ENCODE measurements at places on chromosomes 5 and 9.

DNA sequence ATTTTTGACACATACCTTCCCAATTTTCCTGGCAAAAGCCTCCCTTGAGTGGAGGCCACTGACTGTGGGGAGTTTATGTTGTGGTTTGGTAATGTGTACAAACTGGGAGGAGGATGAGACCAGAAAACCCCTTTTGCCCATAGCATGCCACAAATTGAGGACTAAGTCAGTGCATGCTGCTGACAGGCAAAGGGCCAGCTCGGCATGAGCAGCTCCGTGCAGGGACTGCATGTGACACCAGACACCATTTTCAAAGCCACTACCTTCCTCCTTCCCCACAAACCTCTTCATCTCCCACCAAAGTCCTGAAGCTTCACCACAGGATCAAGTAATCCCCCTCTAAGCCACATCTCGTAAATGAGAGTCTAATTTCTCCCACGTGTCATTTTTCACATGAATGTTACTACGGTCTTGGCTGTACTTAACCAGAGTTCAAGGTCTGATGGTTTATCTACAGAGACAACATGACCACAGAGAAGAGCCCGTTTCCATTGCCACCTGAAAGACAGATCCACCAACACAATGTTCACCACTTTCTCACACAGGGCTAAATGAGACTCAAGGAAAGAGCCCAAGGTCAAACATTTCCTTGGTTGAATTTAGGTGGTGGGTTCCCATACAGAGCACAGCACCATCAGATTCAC is 106.5 kb downstream of the NFIB start:
- no peak for DNase-seq

DNA sequence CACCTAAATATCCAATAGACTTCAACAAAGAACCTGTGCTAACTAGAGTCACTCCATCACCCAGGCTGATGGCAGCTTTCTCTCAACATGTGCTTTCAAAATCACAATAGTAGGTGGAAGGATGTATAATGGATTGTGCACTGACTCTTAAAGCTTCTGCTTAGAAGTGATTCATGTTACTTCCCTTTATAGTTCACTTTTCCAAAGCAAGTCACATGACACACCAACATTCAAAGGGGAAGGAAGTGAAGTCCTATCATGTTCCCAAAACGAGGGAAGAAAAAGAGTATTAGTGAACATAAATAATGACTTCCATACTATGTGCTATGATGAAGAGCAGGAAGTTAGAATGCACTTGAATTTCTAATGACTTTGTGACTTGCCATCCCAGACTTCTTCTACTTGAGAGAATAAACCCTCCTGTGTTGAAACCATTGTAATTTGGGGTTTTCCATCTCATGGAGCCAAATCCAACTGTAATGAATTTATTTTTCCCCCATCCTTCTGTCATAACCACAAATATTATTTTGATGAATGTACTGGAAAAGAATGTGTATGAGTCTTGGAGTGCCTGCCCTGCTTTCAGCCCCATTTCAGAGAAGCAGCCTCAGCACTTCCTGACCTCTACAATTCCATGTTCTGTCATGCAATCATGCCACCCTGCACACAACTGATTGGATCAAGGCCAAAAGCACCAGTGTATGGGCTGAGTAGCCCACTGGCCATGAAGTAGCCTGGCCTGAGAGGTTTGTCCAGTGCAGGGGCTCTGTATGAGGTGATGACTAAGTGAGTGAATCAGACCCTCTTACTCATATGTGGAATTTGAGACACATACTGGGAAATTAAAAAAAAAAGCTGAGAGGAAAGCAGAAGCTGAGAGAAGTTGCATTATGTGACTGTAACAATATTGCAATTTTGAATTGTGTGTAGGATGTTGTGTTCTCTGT is 525.9 kb upstream of the CLINT1 start:
- no peak for DNase-seq

- DNase-seq, result no peak
Measured at GRCh38 chr9:126379661-126380360, 53.2 kb downstream of the MVB12B start.

GRCh38 chr9:81844131-81844567 is 84.1 kb upstream of the SPATA31D4 start:
- DNase-seq, result no peak

DNA sequence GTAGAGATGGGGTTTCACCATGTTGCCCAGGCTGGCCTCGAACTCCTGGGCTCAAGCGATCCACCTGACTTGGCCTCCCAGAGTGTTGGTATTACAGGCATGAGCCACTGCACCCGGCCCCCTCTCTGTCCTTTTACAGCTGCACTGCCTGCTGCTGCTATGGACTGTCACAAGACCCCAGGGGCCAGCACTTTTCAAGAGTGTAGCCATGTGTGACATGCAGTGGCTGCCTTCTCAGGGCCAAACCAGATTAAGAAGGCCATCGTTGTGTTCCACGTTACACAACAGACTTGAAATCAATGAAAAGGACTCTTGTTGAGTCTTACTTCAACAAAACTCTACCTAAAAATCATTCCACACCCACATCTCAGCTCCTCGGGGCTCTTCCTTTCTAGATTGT is 78.9 kb upstream of the ICE1 start:
- no peak for DNase-seq

- DNase-seq, result no peak
Measured at GRCh38 chr5:143094087-143094521, 309.4 kb downstream of the NR3C1 start.

DNA sequence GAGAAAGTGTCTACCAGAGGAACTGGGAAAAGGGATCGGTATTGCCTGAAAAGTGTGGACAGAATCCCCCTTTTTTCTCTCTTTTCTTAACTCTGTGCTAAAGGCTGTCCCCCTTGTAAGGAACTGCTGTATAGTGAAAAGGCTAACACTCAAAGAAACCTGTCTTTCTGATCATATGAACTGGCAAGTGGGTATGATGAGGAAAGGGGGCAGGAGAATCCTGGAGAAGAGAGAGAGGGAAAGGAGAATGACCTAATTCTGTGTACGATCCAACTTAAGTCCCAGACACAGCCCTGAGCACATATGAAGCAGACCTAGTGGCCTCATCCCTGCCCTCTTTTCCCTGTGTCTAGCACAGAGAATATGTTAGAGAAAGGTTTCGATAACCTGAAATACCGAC is 967 bp downstream of the ANKRD31 start:
- no peak for DNase-seq

GRCh38 chr9:19649336-19650041 is 139.3 kb downstream of the SLC24A2 start:
- DNase-seq, result no peak

Data from left forelimb (tissue), 1 donor.